CD14-positive monocyte (primary cell): ENCODE measurements at places on chromosomes 12 and 14.

- no peaks in the 10 kb centered on the region for H3K36me3 ChIP-seq
- H3K27ac ChIP-seq, result no peak overlapping the region
- H3K4me3 ChIP-seq, result no peak overlapping the region
- no peak for DNase-seq
- H3K4me1 ChIP-seq, result peaks cover 28% of the 10 kb centered on the region
These were observed 58.3 kb upstream of the ARID2 start for GRCh38 chr12:45671254-45671653.

DNA sequence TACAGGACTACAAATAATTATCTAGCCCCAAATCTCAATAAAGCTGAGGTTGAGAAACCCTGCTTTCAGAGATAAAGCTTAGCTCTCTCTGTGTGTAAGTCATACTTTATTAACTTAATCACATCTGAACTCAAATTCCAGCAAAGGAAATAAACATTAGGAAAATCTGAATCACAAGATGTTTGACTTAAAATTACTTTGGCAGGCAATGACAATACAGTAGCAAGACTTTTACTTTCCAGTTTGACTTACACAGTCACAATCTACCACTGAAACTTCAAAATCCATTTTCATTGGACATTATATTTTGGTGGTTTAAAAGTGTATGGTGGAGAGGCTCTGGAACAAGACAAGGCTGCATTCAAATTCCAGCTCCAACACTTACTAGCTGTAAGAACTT lies 11.4 kb downstream of the TMEM116 start:
- no peaks in the 10 kb centered on the region for H3K27me3 ChIP-seq
- peaks cover 22% of the 10 kb centered on the region for H3K4me1 ChIP-seq
- DNase-seq, result no peak
- no peak overlapping the region for H3K4me3 ChIP-seq
- H3K27ac ChIP-seq, result no peak overlapping the region
- no peaks in the 10 kb centered on the region for H3K36me3 ChIP-seq

DNA sequence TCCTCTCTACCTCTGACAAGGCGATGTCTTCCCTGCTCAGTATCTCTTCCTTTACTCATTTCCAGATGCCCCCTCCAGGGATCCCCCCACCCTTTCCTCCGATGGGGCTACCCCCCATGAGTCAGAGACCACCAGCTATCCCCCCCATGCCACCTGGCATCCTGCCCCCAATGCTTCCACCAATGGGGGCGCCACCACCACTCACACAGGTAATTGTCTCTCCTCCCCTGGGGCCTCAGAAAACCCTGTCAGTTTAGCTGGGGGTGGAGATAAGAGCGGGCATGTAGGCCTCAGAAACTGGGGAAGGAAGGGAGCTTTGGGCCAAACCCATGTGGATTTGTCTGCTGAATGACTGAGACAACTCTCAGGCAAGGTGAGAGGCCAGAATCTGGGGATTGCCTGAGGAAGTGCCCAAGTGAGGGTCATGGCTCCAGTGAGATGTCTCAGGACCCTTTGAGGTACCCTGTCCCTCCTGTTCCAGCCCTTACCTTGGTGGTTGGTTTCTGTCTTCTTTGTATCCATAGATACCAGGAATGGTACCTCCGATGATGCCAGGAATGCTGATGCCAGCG lies 8.1 kb downstream of the PRPF40B start:
- H3K4me3 ChIP-seq, result no peak overlapping the region
- H3K36me3 ChIP-seq, result no peaks in the 10 kb centered on the region
- no peaks in the 10 kb centered on the region for H3K27me3 ChIP-seq
- H3K27ac ChIP-seq, result no peak overlapping the region
- no peaks in the 10 kb centered on the region for H3K4me1 ChIP-seq

DNA sequence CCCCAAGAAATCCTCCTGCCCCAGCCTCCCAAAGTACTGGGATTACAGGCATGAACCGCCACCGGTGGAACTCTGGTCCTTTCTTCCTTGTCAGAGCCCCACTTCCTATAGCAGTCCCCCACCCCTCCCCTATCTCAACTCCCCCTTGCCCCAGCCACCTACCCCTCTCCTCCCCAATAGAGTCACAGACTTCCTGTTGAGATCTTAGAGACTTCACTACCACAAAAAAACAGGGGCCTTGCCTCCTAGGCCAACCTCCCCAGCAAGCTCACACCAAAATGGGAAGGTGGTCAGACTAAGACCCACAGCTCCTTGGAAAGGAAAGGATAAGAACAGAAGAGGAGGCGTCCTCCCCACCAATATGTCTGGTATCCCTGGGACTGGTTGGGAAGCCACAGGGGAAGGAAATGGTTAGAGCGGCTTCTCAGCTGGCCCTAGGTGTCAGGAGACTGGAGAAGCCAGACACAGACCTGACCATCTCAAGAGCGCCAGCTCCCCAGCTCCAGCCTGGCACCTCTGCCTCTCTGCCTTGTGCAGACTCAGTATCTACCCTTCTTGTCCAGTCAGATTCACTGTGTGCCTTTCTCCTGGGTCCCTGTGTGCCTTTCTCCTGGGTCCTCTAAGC lies 8.5 kb downstream of the ITGB7 start:
- H3K27me3 ChIP-seq, result no peaks in the 10 kb centered on the region
- H3K27ac ChIP-seq, result no peak overlapping the region
- H3K36me3 ChIP-seq, result peaks cover 37% of the 10 kb centered on the region
- peaks cover 25% of the 10 kb centered on the region for H3K4me1 ChIP-seq
- H3K4me3 ChIP-seq, result no peak overlapping the region

GRCh38 chr12:789852-790563 lies 37.6 kb downstream of the WNK1 start:
- H3K4me1 ChIP-seq, result peaks cover 13% of the 10 kb centered on the region
- H3K27ac ChIP-seq, result peak overlapping the region; percentile 36
- no peaks in the 10 kb centered on the region for H3K36me3 ChIP-seq
- no peaks in the 10 kb centered on the region for H3K27me3 ChIP-seq
- H3K4me3 ChIP-seq, result no peak overlapping the region

DNA sequence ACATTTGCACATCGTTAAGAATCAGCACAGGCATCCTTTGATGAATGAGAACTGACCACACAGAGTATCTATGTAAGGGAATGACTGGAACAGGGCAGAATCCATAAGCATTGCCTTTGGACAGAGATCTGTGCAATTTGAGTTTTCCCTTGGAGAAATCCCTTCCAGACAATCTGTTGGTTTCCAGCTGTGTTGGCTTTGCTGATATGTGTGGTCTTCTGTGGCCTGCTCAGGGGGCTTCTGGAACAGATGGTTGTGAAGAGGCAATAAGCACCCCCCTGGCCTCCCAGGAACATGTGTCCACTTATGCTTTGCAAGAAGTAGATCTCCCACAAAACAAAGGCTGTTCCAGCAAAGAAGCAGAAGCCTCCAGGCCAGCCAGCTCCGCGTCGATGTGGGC lies 111.4 kb upstream of the TMEM132C start:
- H3K4me3 ChIP-seq, result no peak overlapping the region
- no peak for DNase-seq
- H3K27ac ChIP-seq, result no peak overlapping the region
- H3K36me3 ChIP-seq, result no peaks in the 10 kb centered on the region
- H3K27me3 ChIP-seq, result no peaks in the 10 kb centered on the region

GRCh38 chr12:79151956-79152355 lies 287.4 kb downstream of the SYT1 start:
- no peaks in the 10 kb centered on the region for H3K36me3 ChIP-seq
- no peaks in the 10 kb centered on the region for H3K27me3 ChIP-seq
- H3K27ac ChIP-seq, result no peak overlapping the region

GRCh38 chr14:86518298-86518697 lies 988.4 kb downstream of the FLRT2 start:
- DNase-seq, result no peak
- no peaks in the 10 kb centered on the region for H3K36me3 ChIP-seq
- H3K4me1 ChIP-seq, result no peaks in the 10 kb centered on the region
- no peak overlapping the region for H3K4me3 ChIP-seq
- no peak overlapping the region for H3K27ac ChIP-seq

DNA sequence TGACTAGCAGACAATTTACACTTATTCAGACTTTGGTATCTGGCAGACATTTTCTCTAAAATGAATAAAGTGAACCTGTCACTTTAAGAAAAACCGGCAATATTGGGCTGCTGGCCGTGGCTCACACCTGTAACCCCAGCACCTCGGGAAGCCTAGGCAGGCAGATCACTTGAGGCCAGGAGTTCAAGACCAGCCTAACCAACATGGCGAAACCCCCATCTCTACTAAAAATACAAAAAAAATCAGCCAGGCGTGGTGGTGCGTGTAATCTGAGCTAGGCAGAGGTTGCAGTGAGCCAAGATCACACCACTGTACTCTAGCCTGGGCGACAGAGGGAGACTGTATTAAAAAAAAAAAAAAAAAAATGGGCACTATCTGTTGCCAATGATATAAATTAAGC lies 11.5 kb downstream of the DUSP16 start:
- no peaks in the 10 kb centered on the region for H3K36me3 ChIP-seq
- H3K27ac ChIP-seq, result no peak overlapping the region
- H3K4me1 ChIP-seq, result no peaks in the 10 kb centered on the region
- no peak overlapping the region for H3K4me3 ChIP-seq
- H3K27me3 ChIP-seq, result no peaks in the 10 kb centered on the region

- DNase-seq, result no peak
- no peaks in the 10 kb centered on the region for H3K36me3 ChIP-seq
- H3K27ac ChIP-seq, result no peak overlapping the region
- no peaks in the 10 kb centered on the region for H3K4me1 ChIP-seq
These were observed 107.0 kb upstream of the PTHLH start for GRCh38 chr12:28079539-28079938.

GRCh38 chr12:70043490-70044138 lies 199.6 kb upstream of the CNOT2 start:
- no peak overlapping the region for H3K4me3 ChIP-seq
- DNase-seq, result no peak
- H3K4me1 ChIP-seq, result no peaks in the 10 kb centered on the region
- H3K27ac ChIP-seq, result no peak overlapping the region
- H3K36me3 ChIP-seq, result no peaks in the 10 kb centered on the region

GRCh38 chr14:90784621-90785270 lies 31.5 kb downstream of the TTC7B start:
- H3K4me3 ChIP-seq, result no peak overlapping the region
- DNase-seq, result no peak
- H3K27me3 ChIP-seq, result no peaks in the 10 kb centered on the region
- H3K4me1 ChIP-seq, result no peaks in the 10 kb centered on the region
- H3K27ac ChIP-seq, result no peak overlapping the region

DNA sequence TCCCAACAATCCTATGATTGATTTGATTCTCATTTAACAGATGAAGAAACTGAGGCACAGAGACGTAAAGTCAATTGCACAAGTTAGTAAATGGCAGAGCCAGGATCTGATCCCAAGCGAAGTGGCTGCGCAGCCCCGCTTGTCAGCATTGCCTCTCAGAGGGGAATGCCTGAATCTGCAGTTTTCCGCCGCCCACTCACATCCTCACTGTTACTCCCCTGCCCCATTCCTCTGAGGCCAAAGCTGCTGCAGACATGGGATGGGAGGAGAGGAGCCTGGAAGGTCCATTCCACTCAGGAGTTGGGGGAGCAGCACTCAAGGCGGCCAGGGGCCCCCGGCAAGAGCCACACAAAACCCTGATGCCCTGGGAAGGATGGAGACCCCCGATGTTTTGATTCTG lies 1.0 kb downstream of the NRIP2 start:
- H3K27ac ChIP-seq, result no peak overlapping the region
- no peak overlapping the region for H3K4me3 ChIP-seq
- H3K27me3 ChIP-seq, result no peaks in the 10 kb centered on the region
- H3K4me1 ChIP-seq, result no peaks in the 10 kb centered on the region
- no peak for DNase-seq

DNA sequence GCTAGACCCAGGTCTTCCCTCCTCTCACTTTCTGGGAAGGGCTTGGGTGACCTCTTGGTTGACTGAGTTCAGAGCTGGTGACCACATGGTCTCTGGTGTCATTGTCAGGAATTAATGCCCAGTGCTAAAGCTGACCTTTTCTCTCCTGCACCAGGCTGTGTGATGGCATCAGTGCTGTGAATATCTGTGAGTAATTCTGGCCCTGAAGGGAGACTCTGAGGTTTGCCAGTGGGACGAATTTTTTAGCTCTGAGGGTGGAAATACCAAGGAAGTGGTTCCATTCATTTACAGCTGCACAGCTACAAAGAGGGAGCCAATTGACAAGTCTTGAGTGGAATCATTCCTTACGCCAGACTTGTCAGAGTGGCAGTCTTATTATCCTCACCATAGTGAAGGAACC lies 6.2 kb upstream of the KRT86 start:
- H3K27me3 ChIP-seq, result peaks cover 10% of the 10 kb centered on the region
- H3K4me3 ChIP-seq, result no peak overlapping the region
- no peak for DNase-seq
- peaks cover 11% of the 10 kb centered on the region for H3K4me1 ChIP-seq

DNA sequence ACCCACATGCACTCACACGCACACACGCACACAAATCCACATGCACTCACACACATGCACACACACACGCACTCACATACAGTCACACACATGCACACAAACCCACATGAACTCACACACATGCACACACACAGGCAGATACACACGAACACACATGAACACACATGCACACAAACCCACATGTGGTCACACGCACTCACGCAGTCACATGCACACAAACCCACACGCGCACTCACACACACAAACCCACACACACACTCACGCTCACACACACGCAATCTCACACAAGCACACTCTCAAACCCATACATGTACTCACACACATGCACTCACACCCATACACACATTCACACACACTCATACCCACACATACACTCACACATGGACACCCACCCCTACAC lies 61.5 kb downstream of the GALNT9 start:
- no peak overlapping the region for H3K4me3 ChIP-seq
- no peaks in the 10 kb centered on the region for H3K36me3 ChIP-seq
- no peaks in the 10 kb centered on the region for H3K4me1 ChIP-seq
- no peak for DNase-seq
- H3K27me3 ChIP-seq, result no peaks in the 10 kb centered on the region

GRCh38 chr14:55807053-55807880 lies 227.3 kb downstream of the KTN1 start:
- no peaks in the 10 kb centered on the region for H3K36me3 ChIP-seq
- no peak overlapping the region for H3K4me3 ChIP-seq

DNA sequence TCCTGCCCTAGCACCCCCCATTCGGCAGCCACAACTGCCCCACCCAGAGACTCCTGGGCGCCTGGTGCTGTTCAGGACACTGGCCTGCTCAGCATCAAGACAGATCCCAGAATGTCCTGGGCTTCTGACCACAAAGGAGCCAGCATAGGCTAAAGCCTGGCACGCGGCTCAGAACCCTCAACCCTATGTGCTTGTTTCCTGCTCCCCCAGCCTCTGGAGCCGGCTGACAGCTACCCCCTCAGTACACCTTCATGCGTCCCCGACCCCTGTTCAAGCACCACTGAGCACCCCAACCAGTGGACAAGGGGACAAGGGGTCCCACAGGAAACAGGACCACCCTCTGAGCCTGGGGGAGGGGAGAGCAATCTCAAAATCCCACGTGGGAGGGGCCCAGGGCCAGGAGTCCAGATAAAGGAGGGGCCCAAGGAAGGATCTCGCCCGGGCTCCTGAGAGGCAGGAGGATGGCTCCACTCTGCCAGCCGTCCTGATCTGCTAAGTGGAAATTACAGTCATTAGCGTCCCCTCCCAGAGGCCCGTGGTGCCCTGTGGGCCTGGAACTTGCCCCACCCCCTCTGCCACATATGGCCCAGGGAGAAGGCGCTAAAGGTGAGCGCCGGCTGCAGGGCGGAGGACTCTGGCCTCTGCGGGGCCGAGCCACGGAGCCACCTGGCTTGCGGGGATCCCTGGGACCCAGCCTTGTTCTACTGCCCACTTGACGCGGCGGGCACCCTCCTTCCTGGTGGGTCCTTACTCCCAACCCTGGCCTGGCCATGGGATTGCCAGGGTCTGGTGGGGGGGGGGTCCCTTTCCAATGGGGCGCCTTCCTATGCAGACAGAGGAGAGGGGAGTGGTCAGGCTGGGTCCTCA lies 27.2 kb upstream of the GPR132 start:
- peaks cover 26% of the 10 kb centered on the region for H3K4me1 ChIP-seq
- no peaks in the 10 kb centered on the region for H3K36me3 ChIP-seq
- DNase-seq, result no peak
- peaks cover 28% of the 10 kb centered on the region for H3K27me3 ChIP-seq
- no peak overlapping the region for H3K4me3 ChIP-seq
